DND-41 (cell line): ENCODE measurements at places on chromosomes 5 and 9.
A peak's percentile ranks its signal among the peaks of the same experiment; 100 is the strongest.

DNA sequence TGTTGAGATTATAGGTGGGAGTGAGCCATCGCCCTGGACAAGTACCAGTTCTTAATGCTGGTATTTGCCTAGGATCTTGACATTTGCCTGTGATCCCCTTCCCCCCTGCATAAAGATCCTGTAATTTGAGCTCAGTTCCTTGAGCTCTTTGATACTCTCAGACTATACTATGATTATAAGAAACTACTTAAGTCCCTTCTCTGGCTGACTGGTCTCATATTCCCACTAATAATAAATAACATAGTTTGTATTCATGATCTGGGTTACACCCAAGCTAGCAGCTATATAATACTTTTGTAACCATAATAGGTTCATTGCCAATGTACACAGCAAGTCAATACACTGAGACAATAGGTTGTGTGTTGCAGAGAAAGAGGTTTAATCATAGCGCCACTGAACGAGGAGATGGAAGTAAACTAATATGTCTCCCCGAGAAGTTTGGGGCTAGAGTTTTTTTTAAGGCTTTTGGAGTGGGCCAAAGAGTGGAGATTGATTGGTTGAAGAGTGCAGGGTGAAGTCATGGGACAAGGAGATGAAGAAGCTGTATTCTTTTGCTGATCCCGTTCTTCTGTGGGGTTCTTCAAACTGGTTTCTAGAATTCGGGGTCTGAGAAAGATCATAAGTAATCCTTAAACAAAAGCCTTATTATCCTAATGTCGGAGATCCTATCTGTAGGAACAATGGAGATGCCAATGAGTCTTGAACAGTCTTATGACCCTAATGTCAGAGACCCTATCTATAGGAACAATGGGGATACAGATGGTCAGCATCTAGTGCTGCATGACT lies 20.7 kb upstream of the SHOC1 start:
- no peak for DNase-seq

- no peak for DNase-seq
Observed at GRCh38 chr5:179153341-179153901, 93.2 kb downstream of the ZNF354C start.

GRCh38 chr9:101533334-101534204 lies at the start of gene RNF20:
Gene RNF20 (plus strand): TSS chr9:101533853. CDS start chr9:101535424, 1,571 bp downstream.
- peak; percentile 97 for DNase-seq

DNA sequence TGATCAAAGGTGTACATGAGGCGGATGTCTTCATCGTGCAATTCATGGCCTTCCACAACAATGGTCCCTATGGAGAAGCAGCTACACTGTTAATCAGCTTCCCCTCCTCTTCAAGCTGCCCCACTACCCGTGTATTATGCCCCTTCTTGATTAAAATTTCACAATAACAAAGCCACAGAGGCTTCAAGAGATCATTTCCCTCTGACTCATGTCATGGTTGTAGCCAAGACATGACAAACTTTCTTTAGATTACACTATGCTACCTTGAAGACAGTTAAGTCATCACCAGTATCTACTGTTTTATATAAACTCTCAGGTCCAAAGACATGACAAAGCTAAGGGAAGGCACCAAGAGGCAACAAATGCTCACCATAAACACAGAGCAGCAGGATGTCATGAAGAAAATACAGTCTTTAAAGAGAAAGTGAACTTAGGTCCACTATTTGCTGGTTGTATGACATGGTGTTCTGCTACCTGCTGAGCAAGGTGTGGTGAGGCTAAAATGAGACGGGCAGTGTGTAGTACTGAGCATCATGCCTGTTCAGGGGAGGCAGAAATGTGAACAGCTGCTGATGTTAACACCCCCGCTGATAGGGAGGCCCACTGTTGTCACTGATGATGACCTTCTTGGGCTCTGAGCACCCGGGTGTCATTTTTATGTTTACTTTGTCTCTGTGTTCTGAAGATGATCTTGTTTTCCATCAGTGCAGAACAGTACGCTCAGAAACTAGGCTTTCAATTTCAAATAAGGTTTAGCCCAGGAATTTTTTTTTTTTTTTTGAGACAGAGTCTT lies 48.3 kb downstream of the IARS1 start:
- no peak for DNase-seq

DNA sequence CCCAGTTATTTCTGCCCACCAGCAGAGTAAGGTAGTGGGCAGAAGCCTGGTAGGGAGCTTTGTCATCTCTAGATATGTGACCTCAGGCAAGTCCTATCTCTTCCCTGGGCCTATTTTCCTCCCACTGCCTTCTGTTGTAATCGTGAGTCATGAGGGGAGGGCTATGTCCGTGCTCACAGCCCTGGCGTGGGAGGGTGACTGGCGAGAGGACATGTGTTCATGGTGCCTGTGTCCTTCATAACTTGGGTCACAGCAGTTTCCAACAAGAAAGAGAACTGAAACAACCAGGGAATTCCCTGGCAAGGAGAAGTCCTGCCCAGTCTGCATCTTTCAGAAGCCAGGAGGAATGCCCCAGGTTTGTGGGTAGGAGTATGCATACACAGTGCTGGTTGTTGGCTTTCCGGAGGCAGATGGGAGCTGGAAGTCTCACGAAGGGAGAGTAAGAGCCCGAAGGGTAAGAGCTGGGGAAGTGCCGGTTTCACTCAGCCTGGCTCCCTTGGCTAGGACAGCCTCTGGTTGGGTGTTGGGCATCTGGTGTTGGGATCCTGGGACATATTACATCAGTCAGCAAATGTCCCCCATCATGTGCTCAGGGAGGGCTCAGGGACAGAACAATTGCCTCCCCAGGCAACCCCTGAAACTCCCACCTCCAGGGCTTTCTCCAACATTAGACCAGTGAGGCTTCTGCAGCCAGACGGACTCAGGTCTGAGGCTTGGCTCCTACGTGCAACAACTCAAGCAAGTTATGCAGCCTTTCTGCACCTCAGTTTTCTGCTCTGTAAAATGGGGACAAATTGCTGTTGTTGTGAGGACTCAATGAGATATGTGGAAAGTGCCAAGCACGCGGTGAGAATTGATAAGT lies 4.3 kb upstream of the TIFAB start:
- no peak for DNase-seq

GRCh38 chr9:132164604-132165362 lies 2.9 kb downstream of the NTNG2 start:
- no peak for DNase-seq

GRCh38 chr5:68345171-68345570 lies 129.6 kb downstream of the PIK3R1 start:
- DNase-seq, result no peak

GRCh38 chr5:62579761-62580160 lies 1.1 kb downstream of the LRRC70 start:
- no peak for DNase-seq

DNA sequence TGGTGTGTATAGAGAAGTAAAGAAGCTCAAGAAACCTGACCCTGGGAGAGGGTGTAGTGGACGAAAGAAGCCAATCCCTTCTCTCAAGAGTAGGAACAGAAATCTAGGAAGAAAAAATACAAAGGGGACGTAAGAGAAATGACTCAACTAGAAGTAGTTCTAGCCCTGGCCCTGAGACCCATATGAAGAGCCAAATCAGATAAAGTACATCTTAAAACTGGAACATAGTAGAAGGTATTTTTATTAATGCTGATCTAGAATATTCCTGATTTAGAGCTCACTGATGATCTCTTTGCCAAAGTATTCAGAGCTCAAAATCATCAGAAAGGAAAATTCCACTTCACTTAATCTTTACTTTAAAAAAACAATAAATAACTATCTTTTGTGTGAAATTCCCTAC lies 184.8 kb downstream of the MLLT3 start:
- DNase-seq, result no peak

DNA sequence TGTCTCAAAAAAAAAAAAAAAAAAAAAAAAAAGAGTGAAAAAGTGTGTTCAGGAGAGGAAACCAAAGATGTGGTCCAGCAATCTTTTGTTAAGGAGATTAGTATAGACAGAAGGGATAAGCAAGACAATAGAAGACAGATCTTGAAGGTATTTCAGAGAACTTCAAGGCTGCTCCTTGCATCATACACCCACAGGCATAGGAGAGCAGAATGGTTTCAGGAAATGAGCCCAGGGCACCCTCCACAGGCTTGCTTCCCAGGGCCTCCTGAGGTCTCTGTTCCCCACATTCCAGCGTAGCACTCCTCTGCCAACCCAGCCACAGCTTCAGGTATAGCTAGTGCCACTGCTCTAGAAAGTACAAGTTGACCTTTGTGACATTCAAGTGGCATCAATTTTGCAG lies 65.8 kb downstream of the FSTL4 start:
- DNase-seq, result no peak

GRCh38 chr5:157458835-157459234 lies 1.2 kb upstream of the NIPAL4 start:
- DNase-seq, result no peak
